ENCODE measurements at places on chromosomes 7 and 10.
A peak's percentile ranks its signal among the peaks of the same experiment; 100 is the strongest.

GRCh38 chr10:20582041-20582440, 315.1 kb downstream of the NEBL start:
- DNase-seq: no peak

DNA sequence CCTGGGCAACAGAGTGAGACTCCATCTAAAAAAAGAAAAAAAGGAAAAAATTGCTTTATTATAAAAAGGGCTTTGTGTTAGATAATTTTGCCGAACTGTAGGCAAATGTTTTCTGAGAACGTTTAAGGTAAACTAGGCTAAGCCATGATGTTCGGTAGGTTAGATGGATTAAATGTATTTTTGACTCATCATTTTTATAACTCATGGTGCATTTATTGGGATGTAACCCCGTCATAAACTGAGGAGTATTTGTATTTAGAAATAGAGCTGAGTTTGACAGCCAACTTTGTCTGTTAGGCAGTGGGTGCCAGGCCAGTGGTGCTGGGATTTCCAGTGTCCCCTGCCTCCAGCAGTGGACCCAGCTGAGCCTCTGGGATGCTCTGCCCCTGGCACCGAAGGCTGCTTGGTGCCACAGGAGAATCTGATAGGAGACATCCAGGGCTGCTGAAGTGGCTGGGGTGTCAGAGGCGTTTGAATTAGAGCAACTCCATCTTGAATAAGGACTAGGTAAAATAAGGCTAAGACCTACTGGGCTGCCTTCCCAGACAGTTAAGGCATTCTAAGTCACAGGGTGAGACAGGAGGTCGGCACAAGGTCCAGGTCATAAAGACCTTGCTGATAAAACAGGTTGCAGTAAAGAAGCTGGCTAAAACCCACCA, 114.9 kb upstream of the EEPD1 start:
- no peak for DNase-seq

GRCh38 chr10:103397191-103397825, 882 bp downstream of the PDCD11 start:
- DNase-seq: peak; percentile 31

DNA sequence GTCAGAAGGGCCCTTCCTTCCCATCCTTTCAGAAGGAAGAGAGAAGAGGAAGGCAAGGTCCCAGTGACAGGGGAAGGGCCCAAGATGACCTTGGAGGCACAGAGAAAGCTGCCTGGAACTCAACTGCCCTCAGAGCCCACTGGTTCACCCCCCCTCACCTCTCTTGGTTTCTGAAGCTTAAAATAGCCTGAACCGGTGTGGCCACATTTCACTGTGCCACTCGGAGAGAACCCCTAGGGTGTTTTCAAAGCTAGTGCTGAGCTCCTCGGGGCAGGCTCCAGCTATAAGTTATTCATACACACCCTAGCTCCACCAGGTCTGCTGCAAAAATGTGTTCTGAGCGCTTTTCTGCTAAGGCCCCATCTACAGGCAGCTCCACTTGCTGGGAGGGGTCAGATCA, 60.9 kb upstream of the ADRB1 start:
- DNase-seq: no peak

- DNase-seq: no peak
These were observed 980 bp upstream of the SH2B2 start for GRCh38 chr7:102285540-102286236.

- DNase-seq: no peak
These were observed 22.0 kb upstream of the GSAP start for GRCh38 chr7:77438131-77438530.

All from left forelimb (tissue), 1 donor.